ENCODE measurements at places on chromosomes 6 and 20. TPM values are rescaled to one million over a fixed set of nuclear protein-coding genes. Genes with fewer than 3 reads are reported as not detected.

DNA sequence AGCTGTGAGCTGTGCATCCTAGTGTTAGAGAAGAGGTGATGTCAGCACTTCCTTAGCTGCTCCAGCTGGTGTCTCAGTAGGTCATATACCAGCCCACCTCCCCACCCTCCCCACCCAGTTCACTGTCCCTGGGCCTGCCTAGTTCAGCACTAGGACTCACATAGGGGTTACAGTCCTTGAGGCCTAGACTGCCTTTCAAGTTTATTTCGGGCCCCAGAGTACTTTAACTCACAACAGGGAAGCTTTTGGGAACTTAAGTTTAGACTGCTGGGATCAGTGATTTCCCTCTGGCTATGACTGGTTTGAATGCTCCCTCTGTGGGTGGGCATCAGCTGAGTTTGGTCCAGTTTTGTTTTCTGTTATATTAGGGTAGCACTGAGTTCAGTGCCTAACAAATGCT is 139.2 kb upstream of the MMS22L start:
- no peak for DNase-seq

ANKRD66 gene
- total RNA-seq: not detected

- DNase-seq: no peak
These were observed 31.3 kb downstream of the TTI1 start for GRCh38 chr20:38001981-38002380.

BPIFB4 gene
- not detected for total RNA-seq

- DNase-seq: no peak
These were observed 118.0 kb downstream of the PCSK2 start for GRCh38 chr20:17344790-17345189.

LINC00237 gene
- not detected for total RNA-seq

DNA sequence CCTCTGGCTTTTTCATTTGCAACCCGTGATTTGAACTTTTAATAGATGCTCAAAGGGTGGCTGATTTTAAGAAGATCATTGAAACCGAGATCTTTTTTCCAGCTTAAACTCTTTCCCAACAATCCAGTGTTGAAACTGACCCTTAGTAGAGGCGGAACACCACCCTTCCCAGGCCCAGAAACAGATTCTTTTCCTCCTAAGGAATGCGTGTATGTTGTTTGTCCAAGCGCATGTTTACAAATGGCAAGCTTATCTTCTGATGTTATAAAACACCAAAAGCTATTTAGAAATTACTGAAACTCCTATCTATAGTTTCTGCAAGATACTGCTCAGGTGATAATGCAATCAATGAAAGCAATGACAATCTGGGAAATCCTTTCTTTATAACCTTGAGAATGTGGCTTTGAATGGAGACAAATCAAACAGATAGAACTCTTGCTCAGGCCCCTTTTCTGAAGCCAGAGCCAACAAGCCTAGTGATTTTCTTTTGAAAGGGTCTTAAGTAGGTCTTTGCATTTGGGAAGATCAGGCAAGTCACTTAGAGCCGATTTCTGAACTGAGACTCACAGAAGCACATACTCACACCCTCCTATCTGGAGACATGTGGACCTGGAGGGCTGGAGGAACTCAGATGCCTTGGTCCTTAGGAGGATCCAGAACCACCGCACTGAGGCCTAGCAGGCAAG is 9.1 kb downstream of the BANF2 start:
- no peak for DNase-seq

DNA sequence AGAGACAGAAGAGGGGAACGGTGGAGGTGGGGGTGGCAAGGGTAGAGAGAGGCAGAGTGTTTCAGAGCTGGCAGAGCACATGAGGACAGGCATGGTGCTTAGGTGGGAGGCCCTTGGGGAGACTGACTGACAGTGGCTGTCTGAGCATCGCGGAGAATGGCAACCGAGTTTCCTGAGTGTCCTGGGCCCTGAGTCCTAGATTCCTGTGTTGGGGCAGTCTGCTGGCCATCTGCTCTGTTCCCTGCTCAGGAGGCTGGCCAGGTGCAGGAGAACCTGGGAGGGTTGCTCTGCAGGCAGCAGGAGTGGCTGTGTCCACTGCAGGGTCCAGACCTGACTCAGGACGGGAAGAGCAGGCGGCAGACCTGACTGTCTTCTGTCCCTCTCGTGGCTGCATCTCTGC is 248.9 kb downstream of the LRFN2 start:
- no peak for DNase-seq

EPB41L1 gene
- 33.9 TPM for total RNA-seq

PRSS16 gene
- 0.05 TPM for total RNA-seq

DNA sequence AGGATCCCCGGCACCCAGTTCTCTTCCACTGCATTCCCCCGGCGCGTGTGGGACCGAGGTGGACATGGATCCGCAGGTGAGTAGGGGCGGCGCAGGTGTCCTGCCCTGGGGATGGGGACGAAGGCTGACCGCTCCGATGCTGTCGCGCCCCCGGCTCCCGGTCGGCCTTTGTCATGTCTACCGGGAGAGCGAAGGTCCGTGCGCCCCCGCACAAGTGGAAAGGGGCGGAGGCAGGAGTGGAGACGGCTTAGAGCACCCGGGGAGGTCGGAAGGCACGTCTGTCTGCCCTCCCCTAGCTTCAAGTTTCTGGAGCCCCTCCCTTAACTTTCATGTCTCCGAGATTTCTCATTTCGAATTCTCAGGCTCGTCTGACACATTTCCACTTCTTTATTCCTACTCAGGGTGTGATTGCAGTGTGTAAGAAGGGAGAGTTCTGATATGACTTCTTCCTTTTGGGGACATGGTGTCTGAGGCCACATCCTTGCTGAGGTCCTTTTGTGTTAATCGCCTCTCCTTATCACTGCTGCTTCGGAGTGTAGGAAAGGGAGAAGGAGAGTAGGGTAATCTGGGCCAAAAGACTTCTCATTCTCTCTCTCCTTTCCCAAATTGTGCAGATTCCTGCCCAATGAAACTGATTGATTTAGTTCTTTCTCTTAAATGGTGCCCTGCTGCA is 435 bp downstream of the KIFC1 start:
- no peak for DNase-seq

PGK2 gene
- total RNA-seq: not detected
